ENCODE measurements at places on chromosomes 5 and 9.
A peak's percentile ranks its signal among the peaks of the same experiment; 100 is the strongest.

DNA sequence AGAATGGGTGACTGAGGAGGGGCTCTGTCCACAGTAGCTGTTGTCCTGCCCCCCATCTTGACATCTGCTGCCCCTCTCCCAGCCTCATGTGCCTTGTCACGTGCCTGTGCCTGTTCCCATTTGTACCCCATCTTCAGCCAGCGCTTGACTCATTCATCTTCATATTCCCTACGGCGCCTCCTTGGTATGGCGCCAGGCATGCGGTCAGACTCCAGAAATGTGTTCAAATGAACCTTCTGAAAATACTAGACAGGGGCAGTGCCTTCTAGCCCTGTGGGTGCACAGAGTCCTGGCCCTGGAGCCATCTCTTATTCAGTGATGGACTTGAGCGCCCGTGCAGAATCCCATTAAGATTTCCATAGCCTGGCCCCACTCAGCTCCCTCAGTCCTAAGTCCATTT lies 46.2 kb downstream of the CFAP77 start:
- no peak for DNase-seq

GRCh38 chr9:117276444-117276843 lies 138.4 kb downstream of the ASTN2 start:
- DNase-seq = no peak

DNA sequence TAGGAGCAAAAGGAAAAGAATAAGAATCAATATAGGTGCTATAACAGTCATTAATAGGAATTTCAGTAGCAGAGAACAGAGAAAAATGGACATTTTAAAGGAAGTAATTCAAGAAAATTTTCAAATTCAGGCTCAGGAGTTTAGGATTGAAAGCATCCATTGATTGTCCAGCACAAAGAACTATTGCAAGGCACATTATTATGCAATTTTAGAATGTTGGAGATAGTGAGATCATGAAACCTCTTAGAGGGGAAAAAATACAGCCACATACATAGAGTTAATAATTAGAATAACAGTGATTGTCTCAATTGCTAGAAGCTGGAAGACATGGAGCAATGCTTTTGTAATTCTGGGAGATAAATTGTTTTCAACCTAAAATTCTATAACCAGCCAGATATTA lies 31.5 kb downstream of the CNTLN start:
- no peak for DNase-seq

GRCh38 chr5:86749841-86750240 lies 132.1 kb downstream of the COX7C start:
- no peak for DNase-seq

- no peak for DNase-seq
Measured at GRCh38 chr5:179828756-179829421, 8.2 kb downstream of the SQSTM1 start.

DNA sequence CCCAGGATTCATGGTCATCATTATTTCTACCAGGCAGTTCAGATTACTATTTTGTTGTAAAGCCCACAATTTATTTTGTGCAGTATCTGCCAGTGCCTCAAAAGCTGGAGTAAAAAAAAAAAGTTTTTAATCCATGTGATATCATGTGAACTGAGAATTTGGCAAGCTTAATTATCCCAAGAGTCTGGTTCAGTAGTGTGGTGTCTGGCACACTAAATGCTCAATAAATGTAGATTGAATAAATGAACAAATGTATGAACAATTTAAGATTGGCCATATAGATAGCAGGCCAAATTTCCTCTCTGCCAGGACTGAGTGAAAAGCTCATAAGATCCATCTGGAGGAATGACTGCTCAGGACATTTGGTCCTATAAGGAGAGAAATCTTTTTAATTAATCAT lies 533.0 kb downstream of the TLE1 start:
- DNase-seq = no peak

DNA sequence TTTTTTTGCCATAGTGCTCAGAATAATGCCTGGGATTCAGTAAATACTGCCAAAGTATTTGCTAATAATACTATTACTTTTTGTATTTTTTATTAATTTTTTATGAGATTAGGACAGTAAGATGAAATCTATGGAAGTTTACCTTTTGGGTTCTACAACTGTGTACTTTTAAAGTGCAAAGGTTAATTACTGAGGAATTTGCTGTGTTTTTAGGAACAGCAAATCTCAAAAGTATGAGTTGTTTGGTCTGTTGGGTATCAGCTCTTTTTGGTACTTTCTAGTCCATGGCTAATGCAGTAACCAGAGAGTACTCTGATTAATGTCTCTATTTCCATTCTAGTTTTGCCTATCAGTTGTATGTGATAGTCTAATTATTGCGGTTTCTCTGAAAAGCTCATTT lies 5.1 kb downstream of the HSPA4 start:
- no peak for DNase-seq

- DNase-seq = no peak
Measured at GRCh38 chr5:17000291-17000939, 64.3 kb upstream of the MYO10 start.

GRCh38 chr5:102818345-102818744 lies 63.2 kb downstream of the PAM start:
- DNase-seq = no peak

DNA sequence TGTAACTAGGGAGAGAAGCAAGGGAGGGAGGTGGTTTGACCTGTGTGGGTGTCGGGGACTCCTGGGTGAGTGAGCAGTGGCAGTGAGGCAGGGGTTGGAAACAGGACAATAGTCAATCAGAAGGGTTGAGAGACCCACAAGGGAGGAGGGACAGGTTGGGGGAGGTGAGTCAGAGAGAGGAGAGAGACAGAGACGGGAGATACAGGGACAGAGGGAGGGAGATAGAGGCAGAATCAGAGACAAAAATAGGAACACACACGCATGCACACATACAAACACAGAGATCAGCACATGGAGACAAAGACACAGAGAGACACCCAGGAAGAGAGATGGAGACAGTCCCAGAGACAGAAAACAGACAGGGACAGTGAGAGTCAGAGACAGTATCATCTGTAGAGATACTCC lies 39.3 kb upstream of the PTGS1 start:
- no peak for DNase-seq

- no peak for DNase-seq
Measured at GRCh38 chr9:105376893-105377292, 70.9 kb upstream of the FSD1L start.

GRCh38 chr5:75006865-75007822 lies 45.2 kb downstream of the GCNT4 start:
- DNase-seq = no peak

DNA sequence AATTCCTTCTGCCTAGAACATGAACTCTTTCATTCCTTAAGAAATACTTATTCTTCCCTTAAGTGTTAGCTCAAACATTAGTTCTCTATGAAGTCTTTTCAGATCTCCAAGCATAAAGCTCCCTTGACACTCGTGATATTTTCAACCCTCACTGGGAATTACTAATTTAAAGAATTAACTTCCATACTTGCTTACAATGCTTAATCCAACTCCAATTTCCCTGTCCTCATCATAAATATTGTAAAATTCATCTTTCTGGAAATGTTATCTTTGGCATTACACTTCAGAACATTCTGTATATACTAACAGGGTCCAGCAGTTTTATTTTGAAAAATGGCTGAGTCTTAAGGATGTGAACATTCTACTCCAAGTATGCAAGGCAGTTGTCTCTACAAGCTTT lies 7.2 kb downstream of the STARD4 start:
- DNase-seq = no peak

DNA sequence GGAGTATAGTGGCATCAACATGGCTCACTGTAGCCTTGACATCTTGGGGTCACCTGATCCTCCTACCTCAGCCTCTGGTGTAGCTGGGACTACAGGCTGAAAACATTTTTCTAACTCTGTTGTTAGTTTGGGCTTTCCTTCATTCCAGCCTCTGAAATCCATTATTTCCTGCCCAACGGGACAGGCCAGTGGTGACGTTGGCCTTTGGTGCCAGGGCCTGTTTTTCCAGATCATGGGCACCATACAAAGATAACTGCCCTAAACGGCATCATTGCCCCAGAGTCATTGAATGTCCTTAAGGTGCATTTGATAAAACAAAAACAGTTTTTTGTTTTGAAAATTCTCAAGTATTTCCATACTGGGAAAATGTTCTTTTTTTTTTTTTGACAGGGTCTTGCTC lies 32.1 kb downstream of the PIK3R1 start:
- no peak for DNase-seq

DNA sequence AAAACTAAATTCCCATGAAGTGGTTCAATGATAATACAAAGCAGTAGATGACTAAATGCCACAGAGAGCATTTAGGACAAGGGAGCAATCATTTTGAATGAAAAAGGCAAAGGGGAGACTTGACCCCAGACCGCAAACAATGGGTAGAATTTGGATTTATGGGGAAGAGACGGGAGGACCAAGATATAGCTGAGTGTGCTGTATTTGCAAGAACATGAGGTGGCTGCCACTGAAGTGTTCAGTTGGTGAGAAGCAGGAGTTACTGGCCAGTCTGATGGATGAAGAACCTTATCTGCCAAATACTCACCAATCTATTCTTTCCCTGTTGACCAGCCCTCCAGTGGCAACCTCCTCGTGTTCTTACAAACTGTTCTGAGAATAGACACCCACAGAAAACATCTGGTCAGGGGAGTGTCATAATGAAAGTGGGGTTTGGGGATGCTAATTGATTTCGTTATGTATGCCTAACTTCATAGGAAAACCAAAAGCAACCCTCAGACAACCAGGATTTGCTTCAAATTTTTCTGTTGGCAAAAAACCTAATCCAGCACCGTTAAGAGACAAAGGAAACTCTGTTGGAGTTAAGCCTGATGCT lies 19.8 kb downstream of the TDRD7 start:
- DNase-seq = no peak

DNA sequence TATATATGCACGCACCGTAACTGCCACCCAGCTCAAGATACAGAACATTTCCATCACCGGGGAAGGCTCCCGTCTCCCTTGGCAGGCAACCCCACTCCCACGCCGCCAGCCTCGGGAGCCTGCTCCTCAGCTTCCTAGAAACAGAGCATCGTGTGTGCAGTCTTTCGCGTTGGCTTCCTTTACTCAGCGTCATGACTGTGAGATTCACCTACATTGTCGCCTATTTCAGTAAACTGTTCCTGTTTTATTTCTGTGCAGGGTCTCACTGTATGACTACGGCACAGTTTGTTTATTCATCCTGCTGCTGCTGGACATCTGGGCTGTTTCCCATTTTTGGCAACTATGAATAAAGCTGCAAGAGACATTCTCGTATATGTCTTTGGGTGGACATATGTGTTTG lies 90.7 kb downstream of the STK10 start:
- no peak for DNase-seq

GRCh38 chr5:25006237-25006636 lies 361.5 kb upstream of the CDH10 start:
- no peak for DNase-seq

DNA sequence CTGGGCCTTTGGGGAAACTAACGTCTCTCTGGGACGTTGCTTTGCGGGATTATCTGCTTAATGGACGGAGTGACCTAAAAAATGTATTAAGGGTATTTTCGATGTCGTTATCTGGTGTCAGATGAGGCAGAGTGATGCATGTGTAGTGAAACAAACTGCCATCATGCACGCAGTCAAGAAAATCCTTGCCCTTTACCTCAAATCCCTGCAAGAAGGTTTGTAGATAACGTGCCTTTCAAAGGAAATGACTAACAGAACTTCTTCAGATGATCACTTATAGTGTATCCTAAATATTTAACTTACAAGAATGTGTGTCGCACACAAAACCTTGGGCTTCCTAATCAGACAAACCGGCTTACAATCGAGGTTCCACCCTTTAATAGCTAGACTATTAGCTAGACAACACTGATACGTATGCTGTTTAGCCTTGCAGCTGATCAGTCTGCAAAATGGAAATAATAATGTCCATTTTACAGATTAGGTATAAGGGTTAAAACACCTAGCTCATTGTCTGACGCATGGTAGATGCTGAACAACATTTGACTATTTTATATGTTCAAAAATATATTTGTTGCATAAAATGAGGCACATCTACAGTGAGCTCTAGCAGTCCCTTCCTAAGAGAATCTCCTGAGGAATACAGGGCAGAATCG lies 541 bp upstream of the TBCA start:
- no peak for DNase-seq

- no peak for DNase-seq
Measured at GRCh38 chr5:133426264-133426663, 186.1 kb downstream of the FSTL4 start.

DNA sequence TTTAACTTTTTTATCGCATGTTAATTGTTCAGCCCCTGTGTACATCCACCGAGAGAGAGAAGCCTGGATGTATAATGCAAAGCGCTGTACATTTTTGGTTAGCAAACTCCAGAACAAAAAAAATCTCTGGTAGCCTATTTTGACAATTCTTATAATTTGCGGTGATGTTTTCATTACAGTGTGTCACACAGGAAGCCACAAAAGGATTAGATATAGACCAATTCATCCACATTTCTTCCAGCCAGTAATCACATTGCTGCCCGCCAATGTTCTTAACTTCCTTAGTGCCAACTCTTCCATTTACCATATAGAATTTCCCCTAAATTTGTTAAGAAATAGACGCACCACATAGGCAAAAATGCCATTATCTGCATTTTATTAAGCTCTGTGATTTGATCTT lies 435.6 kb downstream of the EFNA5 start:
- DNase-seq = no peak

- no peak for DNase-seq
Measured at GRCh38 chr9:127865645-127866464, 11.4 kb upstream of the ENG start.

DNA sequence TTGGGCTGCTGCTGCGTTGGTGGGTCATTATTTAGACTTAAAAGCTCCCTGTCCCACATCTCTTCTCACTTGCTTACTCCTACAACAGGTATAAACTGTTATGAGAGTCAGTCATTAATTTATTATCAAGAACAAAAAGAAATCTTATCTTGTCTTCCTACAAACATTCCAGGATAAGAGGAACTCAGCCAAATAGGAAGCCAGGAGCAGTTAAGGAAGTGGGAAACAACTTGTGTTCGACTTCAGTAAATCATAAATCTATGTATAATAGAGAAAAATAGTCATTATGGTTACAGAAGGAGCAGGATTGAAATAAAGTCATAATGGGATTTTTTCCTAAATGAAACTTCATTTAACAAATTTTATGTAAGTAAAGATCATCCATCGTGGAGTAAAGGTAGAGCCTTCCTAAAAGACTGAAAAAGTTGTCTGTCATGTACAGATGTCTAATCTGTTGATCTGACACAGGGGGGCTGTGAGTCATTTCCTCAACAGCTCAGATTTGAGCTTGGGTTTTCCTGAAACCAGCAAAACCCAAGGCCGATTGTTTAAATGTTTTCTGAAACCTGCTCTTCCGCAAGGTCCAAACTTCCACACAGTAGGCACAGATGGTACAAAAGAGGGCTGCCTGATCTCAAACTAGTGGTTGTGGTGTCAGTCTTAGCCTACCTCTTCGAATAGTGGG lies 25.3 kb upstream of the LRRTM2 start:
- DNase-seq = peak; percentile 57

DNA sequence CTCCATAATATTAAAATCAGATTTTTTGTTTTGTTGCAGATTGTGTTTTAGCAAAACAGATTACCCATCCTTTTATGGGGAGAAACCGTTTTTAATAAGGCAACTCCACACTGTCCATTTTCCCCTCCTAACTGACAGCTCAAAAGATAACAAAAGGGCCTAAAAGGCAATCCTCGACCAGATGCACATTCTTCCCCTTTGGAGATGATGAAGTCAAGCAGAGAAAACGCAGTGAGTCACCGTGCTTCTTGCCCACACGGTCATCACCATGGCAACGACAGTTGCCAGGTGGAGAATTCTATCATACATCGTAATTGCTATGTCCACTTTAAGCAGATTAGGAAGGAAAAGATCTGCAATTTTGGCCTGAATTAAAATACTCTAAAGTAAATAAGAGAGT lies 96.4 kb downstream of the DIRAS2 start:
- DNase-seq = no peak
